ENCODE measurements at places on chromosomes 16 and 17.

GRCh38 chr17:5254903-5255521 is 20.4 kb upstream of the SCIMP start:
- peak; percentile 23 for DNase-seq

DNA sequence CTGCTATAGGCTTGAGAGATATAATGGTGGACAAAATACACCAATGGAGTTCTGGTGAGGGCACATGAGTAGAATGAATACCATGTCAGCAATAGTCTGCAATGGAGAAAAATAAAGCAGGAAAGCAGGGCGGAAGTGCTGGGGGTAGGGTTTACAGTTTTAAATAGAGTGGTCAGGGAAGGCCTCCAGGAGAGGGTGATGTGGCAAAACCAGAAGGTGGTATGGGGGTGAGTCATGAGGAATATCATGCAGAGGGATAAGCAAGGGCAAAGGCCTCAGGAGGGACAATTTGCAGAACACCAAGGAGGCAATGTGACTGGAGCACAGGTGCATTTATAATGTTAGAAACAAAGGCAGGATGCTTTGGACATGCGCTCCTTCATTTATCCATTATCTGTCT is 102.0 kb downstream of the ITFG1 start:
- no peak for DNase-seq

DNA sequence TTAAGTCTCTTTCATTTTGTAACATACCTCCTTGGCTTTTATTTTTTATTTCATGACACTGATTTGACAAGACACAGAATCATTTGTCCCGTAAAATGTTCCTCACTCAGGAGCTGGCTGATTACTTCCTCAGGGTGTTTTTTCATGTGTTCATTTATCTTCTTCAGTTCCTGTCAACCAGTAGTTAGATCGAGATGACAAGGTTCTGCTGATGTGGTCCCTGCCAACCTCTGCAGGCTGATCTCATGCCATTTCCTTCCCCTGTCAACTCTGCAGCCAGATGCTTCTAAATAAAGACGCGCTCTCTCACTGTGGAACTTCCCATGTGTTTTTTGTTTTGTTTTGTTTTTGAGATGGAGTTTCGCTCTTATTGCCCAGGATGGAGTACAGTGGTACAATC is 8.1 kb upstream of the CXCL16 start:
- DNase-seq: no peak

DNA sequence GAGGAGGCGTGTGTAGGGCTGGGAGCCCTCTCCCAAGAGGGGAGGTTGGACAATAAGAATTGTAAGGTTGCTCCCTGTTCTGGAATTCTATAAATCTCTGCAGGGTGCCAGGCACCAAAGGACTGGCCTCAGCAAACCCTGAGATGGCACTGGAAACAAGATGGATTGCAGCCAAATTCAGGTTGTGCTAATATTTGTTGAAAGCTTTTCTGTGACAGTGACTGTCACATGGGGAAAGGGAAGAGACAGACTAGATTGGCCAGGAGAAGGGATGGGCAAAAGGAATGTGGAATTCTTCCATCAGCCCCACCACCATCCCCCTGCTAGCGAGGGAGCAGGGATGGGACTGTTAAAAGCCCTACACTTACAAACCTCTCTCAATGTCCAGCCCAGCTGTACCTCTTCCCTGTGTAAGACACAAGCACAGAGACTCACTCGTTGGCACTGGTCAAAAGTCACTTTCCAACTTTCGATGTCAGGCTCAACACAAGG is 62.4 kb downstream of the SOX9 start:
- DNase-seq: no peak

DNA sequence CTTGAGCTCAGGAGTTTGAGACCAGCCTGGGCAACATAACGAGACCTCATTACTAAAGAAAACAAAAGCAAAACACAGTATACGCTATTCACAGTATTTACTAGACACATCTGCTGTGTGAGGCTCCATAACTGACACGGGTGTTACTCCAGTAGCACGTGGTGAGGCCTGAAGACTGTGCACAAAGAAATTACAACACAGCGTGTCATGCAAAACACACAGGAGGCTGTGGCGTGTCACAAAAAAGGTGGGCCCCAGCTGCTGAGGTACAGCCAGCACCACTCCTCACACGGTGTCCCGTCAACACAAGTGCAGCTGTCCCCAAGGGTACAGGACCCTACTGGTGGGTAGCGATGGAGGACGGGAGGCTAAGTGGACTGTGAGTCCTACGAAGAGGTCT is 2.7 kb downstream of the CYBC1 start:
- DNase-seq: no peak

GRCh38 chr16:80039777-80040176 is 439.2 kb upstream of the MAF start:
- no peak for DNase-seq

GRCh38 chr17:41049110-41049509 is 2.0 kb upstream of the KRTAP2-1 start:
- DNase-seq: no peak

Measured in large intestine (tissue), 12 donors.